ENCODE measurements at places on chromosomes 13 and 19.
A peak's percentile ranks its signal among the peaks of the same experiment; 100 is the strongest.

DNA sequence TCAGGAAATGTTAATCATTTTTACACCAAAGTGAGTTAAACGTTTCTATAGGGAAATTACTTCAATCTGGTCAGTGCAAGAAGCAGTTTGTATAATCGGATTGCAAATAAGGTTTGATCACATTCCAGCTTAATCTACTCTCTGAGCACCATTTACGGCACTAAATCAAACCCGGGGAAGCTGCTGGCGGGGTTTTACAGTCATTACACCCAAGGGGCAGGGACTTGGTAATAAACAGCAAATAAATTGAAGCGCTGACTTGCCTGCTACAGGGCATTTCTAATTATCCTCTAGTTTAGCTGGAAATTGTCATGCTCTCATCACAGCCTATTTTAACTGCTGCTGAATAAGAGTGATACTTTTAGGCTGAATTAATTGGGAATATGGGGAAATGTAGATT is 152.1 kb upstream of the SOX21 start:
- no peak for DNase-seq

GRCh38 chr19:46488551-46488950 is 7.1 kb downstream of the PNMA8B start:
- DNase-seq: peak; percentile 50

DNA sequence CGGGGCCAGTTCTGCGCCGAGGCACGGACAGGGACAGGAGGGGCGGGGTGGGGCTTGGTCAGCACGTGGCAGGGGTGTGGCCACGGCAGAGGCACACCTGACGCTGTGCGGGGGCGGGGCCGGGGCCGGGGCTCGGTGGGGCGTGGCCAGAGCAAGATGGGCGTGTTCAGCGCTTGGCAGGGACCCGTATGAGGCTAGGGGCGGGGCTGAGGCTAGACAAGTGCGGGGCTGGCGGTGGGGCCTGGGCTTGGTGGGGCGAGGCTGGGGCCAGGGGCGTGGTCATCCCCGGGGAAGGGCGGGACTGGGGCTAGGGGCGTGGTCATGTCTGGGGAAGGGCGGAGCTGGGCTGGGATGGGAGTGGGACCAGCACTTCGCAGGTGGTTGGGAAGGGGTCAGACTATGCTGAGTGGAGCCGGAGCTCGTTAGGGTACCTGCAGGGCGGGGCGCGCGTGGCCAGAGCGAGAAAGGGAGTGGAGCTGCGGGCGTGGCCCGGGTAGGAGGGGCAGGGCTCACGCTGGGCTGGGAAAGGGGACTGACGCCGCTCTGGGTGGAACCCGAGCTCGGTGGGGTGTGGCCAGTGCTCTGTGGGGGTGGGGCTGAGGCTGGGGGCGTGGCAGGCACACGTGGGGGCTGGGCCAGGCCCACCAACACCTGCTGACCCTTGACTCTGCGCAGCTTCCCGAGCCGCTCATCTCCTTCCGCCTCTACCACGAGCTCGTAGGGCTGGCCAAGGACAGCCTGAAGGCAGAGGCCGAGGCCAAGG is 12.8 kb downstream of the POLR2E start:
- DNase-seq: peak; percentile 100

DNA sequence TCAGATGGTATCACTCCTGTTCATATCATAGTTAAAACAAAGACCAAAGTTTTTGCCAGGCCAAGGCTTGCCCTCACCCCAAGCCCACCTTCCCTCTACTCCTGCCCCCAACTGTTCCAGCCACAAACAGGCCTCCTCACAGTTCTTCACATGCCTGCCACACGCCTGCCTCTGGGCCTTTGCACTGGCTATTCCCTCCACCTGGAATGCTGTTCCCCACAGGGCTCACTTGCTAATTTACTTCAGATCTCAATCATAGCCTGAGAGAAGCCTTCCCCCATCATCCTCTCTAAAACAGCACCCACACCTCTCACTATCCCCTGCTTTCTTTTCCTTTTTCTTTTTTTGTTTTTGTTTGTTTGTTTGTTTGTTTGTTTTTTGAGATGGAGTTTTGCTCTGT is 4.9 kb upstream of the AXL start:
- DNase-seq: no peak

DNA sequence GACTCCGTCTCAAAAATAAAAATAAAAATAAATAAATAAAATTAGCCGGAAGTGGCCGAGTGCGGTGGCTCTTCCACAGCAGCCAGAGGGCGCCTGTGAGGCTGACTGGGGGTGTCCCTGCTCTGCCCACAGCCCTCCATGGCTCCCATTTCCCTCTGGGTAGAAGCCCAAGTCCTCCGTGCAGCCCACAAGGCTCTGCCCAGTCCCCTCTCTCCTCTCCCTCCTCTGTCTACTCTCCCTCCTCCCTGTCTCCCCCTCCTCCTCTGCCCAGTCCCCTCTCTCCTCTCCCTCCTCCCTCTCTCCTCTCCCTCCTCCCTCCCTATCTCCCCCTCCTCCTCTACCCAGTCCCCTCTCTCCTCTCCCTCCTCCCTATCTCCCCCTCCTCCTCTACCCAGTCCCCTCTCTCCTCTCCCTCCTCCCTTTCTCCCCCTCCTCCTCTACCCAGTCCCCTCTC is 20.4 kb downstream of the MISP start:
- peak; percentile 66 for DNase-seq

- DNase-seq: no peak
Measured at GRCh38 chr13:43166644-43167457, 143.5 kb downstream of the DNAJC15 start.

GRCh38 chr13:114067886-114068651 is 64.4 kb downstream of the RASA3 start:
- no peak for DNase-seq

DNA sequence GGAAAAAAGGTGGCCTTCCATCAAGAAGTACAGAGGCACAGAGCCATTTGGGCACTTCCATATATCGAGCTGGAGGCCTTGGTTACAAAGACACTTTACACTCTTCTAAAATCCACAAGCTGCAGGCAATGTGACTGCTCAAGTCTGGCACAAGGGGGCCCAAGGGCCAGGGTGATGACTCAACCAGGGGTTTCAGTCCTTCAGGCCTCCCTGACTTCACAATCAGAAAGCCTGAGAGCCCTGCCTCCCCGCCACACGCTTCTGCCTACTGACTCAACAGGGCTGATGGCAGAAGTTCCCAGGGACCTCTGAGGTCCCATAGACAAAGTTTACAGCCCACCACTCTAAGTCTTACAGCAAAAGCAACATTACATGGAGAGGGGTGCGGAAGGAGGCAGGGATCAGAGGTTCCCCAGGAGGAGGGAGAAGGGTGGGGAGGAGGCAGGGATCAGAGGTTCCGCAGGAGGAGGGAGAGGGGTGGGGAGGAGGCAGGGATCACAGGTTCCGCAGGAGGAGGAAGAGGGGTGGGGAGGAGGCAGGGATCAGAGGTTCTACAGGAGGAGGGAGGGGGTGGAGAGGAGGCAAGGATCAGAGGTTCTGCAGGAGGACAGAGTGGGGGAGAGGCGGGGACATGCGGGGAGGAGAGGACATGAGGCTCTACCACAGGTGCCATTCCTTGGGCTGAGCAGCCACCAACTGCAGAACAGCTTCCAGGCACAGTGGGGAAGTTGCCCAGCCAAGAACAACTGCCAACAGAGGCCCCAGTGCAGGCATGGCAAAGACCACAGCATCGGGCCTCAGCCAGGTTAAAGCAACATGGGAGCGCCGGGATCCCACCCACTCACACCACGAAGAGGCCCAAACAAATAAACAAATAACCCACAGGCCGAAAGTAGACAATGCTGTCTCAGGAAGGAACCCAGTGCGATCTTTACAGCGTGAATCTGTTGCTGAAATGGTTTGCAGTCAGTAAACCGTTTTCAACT is 52.0 kb downstream of the SLC7A1 start:
- peak; percentile 71 for DNase-seq

GRCh38 chr19:45156011-45156630 is 4.7 kb downstream of the NKPD1 start:
- DNase-seq: peak; percentile 85

GRCh38 chr13:20776751-20777150 is 3.0 kb upstream of the EEF1AKMT1 start:
- DNase-seq: peak; percentile 53

GRCh38 chr13:90708128-90708527 is 639.4 kb upstream of the MIR17HG start:
- no peak for DNase-seq

GRCh38 chr13:113849981-113850721 is 13.7 kb downstream of the GAS6 start:
- DNase-seq: peak; percentile 23

DNA sequence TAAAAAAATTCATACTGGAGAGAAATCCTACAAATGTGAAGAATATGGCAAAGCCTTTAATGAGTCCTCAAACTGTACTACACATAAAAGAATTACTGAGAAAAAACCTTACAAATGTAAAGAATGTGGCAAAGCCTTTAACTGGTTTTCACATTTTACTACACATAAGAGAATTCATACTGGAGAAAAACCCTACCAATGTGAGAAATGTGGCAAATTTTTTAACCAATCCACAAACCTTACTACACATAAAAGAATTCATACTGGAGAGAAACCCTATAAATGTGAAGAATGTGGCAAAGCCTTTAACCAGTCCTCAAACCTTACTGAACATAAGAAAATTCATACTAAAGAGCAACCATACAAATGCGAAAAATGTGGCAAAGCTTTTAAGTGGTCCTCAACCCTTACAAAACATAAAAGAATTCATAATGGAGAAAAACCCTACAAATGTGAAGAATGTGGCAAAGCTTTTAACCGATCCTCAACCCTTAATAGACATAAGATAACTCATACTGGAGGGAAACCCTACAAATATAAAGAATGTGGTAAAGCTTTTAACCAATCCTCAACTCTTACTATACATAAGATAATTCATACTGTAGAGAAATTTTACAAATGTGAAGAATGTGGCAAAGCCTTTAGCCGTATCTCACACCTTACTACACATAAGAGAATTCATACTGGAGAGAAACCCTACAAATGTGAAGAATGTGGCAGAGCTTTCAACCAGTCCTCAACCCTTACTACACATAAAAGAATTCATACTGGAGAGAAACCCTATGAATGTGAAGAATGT is 29.0 kb downstream of the ZNF730 start:
- DNase-seq: no peak

DNA sequence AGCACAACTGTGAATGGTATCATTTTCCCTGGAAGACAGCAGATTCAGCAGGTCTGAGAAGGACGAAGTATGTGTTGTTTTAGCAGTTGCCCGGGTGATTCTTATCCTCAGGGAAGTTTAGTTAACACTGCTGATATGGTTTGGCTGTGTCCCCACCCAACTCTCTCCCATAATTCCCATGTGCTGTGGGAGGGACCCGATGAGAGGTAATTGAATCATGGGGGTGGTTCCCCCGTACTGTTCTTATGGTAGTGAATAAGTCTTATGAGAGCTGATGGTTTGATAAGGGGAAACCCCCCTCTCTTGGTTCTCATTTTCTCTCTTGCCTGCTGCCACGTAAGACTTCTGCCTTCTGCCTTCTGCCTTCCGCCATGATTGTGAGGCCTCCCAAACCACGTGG is 81.0 kb upstream of the UBAC2 start:
- no peak for DNase-seq

DNA sequence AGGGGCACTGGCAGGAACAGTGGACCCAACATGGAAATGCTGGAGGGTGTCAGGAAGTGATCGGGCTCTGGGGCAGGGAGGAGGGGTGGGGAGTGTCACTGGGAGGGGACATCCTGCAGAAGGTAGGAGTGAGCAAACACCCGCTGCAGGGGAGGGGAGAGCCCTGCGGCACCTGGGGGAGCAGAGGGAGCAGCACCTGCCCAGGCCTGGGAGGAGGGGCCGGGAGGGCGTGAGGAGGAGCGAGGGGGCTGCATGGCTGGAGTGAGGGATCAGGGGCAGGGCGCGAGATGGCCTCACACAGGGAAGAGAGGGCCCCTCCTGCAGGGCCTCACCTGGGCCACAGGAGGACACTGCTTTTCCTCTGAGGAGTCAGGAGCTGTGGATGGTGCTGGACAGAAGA is 4.1 kb downstream of the KLK2 start:
- DNase-seq: peak; percentile 66

GRCh38 chr19:8832132-8833021 is at the start of the genes MBD3L1 and ZNF558:
TSS of gene MBD3L1 (plus strand) at chr19:8832377. CDS start at chr19:8842679, 10,302 bp downstream.
TSS of gene ZNF558 (minus strand) at chr19:8832304. CDS start at chr19:8822659, 9,645 bp downstream.
- peak; percentile 94 for DNase-seq
